PC-3 (cell line): ENCODE measurements at places on chromosomes 11 and 22. TPM values are rescaled to one million over a fixed set of nuclear protein-coding genes. Genes with fewer than 3 reads are reported as not detected.

GRCh38 chr11:57643802-57644201, 5.9 kb downstream of the YPEL4 start:
- no peak for DNase-seq
- H3K27ac ChIP-seq, result no peak overlapping the region
- no peaks in the 10 kb centered on the region for H3K36me3 ChIP-seq
- H3K27me3 ChIP-seq, result peaks cover 24% of the 10 kb centered on the region

- no peak overlapping the region for H3K27ac ChIP-seq
- H3K4me1 ChIP-seq, result no peaks in the 10 kb centered on the region
- no peaks in the 10 kb centered on the region for H3K36me3 ChIP-seq
- H3K4me3 ChIP-seq, result no peak overlapping the region
- no peak for DNase-seq
- peaks cover 14% of the 10 kb centered on the region for H3K27me3 ChIP-seq
Measured at GRCh38 chr11:122604621-122605020, 50.9 kb upstream of the UBASH3B start.

DNA sequence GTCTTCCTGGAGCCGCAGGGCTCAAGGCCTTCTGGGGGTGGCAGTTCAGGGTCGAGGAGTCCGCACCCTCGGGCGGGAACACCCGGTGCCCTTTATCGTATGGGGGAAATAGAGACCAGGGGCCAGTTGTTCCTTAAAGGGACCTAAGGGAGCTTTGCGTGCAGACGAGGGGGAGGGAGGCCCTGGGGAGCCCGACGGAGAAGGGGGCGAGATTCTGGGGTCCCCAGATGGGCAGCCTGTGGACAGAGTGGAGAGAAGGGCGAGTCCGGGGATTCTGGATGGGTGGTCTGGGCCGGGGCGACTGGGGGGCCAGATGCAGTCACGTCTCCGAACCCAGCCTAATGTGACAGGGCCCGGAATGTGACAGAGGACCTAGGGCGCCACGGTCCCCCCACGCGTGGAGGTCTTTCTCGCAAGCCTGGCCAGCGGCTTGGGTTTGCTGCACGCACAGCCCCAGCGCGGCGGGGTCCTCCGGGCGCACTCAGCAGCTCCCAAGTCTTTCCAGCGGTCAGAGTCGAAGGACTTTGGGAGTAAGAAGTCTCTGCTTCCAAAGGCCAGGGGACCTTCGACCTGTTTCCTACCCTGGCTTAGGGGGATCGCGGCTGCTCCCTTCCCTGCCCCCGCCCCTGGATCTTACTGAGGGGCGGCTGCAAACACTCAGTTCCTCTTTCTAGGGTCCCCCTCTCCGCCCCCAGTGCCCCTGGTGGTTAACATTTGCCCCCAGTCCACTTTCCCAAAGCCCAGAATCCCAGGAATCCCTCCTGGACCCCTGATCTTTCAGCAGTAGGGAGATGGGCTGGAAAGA, 547 bp downstream of the TUBA8 start:
- no peak overlapping the region for H3K27ac ChIP-seq
- H3K27me3 ChIP-seq, result no peaks in the 10 kb centered on the region
- no peaks in the 10 kb centered on the region for H3K36me3 ChIP-seq

DNA sequence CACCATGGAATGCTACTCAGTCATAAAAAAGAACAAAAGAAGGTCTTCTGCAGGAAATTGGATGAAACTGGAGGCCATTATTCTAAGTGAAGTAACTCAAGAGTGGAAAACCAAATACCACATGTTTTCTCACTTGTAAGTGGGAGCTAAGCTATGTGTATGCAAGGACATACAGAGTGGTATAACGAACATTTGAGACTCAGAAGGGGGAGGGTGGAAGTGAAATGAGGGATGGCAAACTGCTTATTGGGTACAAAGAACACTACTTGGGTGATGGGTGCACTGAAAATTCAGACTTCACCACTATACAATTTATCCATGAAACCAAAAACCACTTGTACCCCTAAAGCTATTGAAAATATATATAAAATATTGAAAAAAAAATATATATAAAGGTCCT, 13.4 kb upstream of the CAT start:
- H3K4me3 ChIP-seq, result no peak overlapping the region
- H3K27ac ChIP-seq, result no peak overlapping the region
- no peak for DNase-seq
- no peaks in the 10 kb centered on the region for H3K36me3 ChIP-seq
- H3K27me3 ChIP-seq, result no peaks in the 10 kb centered on the region
- H3K4me1 ChIP-seq, result peaks cover 27% of the 10 kb centered on the region

DNA sequence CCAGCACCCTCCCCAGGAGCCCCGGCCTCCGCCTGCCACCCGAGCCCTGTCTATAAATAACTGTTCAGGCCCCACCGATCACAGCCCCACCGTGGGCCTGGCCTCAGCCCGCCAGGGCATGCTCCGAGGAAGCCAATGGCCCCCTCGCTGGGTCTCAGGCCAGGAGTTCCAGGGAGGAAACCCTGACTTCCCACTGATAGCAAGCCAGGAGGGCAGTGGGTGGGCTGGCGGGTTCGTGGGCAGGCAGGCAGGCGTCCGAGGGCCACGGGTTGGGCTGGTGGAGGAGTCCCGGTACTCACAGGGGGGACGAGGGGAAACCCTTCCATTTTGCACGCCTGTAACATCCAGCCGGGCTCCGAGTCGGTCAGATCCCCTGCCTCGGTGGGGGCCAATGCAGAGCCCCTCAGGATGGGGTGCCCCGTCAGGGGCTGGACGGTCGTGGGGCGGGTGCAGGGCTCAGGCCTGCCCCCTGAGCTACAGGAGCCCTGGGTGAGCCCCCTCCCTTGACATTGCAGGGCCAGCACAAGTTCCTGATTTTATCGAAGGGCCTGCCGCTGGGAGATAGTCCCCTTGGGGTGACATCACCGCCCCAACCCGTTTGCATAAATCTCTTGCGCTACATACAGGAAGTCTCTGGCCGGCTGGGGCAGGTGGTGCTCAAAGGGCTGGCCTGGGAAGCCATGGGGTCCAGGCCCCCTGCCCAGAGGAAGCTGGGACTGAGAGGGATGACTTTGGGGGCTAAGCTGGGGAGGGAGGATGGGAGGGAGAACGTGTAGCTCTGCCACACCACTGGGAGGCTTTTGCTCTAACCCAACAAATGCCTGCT, at the start of gene SPI1:
Gene SPI1, minus strand, starts transcription at position 538 of the 826 bp plus-strand sequence. Its CDS starts 194 bp downstream, at position 344.
- no peak within 1 kb of the TSS for H3K27ac ChIP-seq
- H3K4me3 ChIP-seq, result no peak within 1 kb of the TSS
- DNase-seq, result no peak
- H3K36me3 ChIP-seq, result no peaks in the 10 kb centered on the region

- H3K4me1 ChIP-seq, result peaks cover 9% of the 10 kb centered on the region
- H3K27ac ChIP-seq, result no peak overlapping the region
- H3K4me3 ChIP-seq, result no peak overlapping the region
Measured at GRCh38 chr11:352456-353031, 16.8 kb upstream of the B4GALNT4 start.

DNA sequence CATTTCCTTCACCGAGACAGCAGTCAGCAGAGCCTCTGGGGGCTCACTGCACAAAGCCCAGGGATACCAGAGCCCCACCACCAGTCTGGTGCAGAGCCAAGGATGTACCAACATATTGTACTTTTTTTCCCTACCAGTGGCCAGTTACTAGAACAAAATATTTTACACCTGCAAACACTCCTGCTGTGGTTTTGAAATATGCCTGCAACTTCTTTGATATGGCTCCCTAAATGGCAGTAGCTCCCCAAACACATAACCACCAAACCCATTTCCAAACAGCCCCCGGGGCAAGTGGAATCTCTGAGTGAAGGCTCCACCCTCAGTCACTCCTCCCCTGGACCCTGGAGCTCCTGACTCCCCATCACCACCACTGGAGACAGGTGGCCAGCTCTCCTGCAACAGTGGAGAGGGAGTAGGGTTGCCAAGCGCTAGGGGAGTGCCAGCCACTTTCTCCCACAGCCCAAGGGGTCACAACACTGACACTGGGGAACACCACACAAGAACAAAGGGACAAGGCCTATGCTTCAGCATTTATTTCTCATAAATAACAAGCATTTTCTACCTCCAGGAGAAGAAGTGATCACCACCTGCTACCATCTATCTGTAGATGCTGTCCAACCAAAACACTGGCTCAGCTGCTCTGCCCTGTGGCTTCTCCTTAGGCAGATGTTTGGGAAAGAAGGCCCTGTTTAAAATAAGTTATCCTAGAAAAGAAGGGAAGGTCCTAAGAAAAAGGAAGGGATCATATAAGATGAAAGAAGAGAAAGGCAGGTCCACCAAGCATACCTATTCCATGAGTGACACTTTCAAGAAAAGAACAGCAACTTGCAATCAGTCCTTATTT, 15.1 kb downstream of the DGCR2 start:
- H3K27me3 ChIP-seq, result no peaks in the 10 kb centered on the region
- no peak for DNase-seq
- no peaks in the 10 kb centered on the region for H3K36me3 ChIP-seq
- no peak overlapping the region for H3K4me3 ChIP-seq

DNA sequence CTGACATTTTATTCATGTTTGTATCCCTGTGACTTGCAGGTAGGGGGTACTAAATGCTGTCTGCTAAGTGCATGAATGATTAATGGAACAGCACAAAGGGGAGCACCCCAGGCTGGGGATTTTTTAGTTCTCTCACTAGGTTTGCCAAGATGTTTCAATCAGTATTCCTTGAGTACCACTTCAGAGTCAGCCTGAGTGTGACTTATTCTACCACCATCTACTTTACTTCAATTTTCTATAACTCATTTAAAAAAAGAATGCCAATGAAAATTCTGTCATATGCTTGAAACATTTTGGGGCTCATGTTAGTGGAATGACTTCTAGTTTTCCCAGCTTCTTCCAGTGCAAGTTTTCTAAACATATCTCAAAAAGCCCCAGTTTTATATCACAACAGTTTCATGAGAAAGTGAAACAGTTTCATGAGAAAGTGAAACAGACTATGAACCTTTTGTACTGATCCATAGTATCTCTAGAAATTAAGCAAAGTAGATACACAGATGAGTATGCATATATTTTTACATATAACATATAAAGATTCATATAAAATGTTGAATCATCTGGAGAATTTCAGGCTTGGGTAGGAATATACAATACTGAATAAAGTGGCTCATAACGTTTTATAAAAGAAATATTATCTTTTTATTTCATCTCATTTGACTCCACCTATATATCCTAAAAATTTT, 252.4 kb downstream of the GRM5 start:
- H3K27me3 ChIP-seq, result no peaks in the 10 kb centered on the region
- DNase-seq, result no peak
- no peaks in the 10 kb centered on the region for H3K36me3 ChIP-seq
- no peak overlapping the region for H3K4me3 ChIP-seq

GRCh38 chr11:61764606-61765260, 12.3 kb downstream of the MYRF start:
- no peak overlapping the region for H3K27ac ChIP-seq
- H3K4me3 ChIP-seq, result no peak overlapping the region
- no peaks in the 10 kb centered on the region for H3K36me3 ChIP-seq
- H3K4me1 ChIP-seq, result no peaks in the 10 kb centered on the region

- H3K36me3 ChIP-seq, result peaks cover 2% of the 10 kb centered on the region; the same call in 1 of the 2 replicates
- no peak overlapping the region for H3K4me3 ChIP-seq
- no peaks in the 10 kb centered on the region for H3K4me1 ChIP-seq
- H3K27ac ChIP-seq, result no peak overlapping the region
- H3K27me3 ChIP-seq, result no peaks in the 10 kb centered on the region
Measured at GRCh38 chr22:26463101-26463661, 20.4 kb downstream of the HPS4 start.

DNA sequence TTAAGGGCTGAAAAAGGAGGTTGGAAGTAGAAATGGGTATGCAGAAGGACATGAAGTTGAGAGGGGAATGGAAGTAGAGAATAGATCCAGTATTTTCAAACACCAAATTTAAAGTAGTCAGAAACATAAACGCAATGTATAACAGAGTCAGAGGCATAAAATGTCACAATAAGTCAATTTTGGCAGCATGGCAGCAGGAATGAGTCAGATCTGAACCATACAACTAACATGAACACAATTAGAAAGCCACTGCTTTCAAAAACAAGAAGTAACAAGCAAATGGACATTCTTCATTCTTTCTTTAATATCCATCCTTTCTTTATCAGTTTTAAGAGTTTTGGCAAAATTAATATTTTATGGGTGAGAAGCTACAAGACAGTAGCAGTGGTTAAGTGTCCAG, 2.5 kb downstream of the CHORDC1 start:
- peak; percentile 76 for DNase-seq
- H3K4me3 ChIP-seq, result peak overlapping the region; percentile 95
- peaks cover 23% of the 10 kb centered on the region for H3K36me3 ChIP-seq

DNA sequence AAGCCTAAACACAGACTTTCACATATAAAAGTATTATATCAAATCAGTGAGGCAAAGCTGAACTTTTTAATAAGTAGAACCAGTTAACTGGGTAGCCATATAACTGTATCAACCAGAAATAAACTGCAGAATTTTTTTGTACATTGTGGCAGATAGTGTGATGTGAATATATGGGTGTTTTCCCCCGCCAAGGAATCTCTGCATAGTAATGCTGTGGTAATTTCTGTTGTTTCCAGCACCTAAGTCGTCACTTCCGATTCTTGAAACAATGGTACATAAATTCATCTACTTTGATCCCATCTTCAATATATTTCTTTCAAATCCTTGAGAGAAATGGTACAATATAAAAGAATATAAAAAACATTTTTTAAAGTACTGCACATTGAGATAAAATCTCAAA, 39.6 kb downstream of the NARS2 start:
- H3K4me1 ChIP-seq, result no peaks in the 10 kb centered on the region
- no peak overlapping the region for H3K27ac ChIP-seq
- no peaks in the 10 kb centered on the region for H3K27me3 ChIP-seq
- DNase-seq, result no peak
- no peak overlapping the region for H3K4me3 ChIP-seq

GRCh38 chr11:120284272-120284671, 40.8 kb upstream of the TLCD5 start:
- no peak overlapping the region for H3K27ac ChIP-seq
- no peak overlapping the region for H3K4me3 ChIP-seq
- H3K27me3 ChIP-seq, result 0 out of 2 replicates have a peak, but pooled peaks cover 2% of the 10 kb centered on the region
- no peaks in the 10 kb centered on the region; the same call in 1 of the 2 replicates for H3K4me1 ChIP-seq

DNA sequence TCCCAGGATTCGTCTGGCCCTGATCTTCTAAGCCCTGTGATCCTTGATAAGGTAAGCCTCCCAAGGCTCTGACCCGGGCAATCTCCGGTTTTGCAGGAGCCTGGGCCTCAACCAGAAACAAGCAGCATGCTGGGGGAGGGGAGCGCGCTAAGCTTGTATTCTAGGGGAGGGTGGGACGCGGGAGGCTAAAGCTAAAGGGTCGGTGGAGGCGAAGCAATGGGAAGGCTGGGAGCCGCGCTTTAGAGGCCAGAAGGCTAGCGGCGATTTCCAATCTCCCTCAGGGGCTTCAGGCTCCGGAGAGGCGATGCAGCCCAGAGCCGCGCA, 753 bp downstream of the PTPN5 start:
- peaks cover 44% of the 10 kb centered on the region for H3K27me3 ChIP-seq
- no peak overlapping the region for H3K4me3 ChIP-seq
- DNase-seq, result no peak
- no peak overlapping the region for H3K27ac ChIP-seq

- no peak overlapping the region for H3K27ac ChIP-seq
- peak; percentile 84 for DNase-seq
- H3K4me1 ChIP-seq, result peaks cover 18% of the 10 kb centered on the region
- H3K27me3 ChIP-seq, result no peaks in the 10 kb centered on the region
Measured at GRCh38 chr22:32558681-32559355, 84.2 kb downstream of the FBXO7 start.

The TEX54 gene
- total RNA-seq, result not detected in 2 replicates

The YPEL1 gene
- total RNA-seq, result 0.23 and 3.2 TPM in 2 replicates

The BTG4 gene
- total RNA-seq, result not detected in 2 replicates

The APOA5 gene
- total RNA-seq, result not detected in 2 replicates

The RPS6KA4 gene
- 148 and 189 TPM in 2 replicates for total RNA-seq

The FAM168A gene
- 24.5 and 27.8 TPM in 2 replicates for total RNA-seq

The GDPD4 gene
- not detected in 2 replicates for total RNA-seq

The DKK3 gene
- 0.07 and 0.35 TPM in 2 replicates for total RNA-seq

The MPPED1 gene
- not detected in 2 replicates for total RNA-seq

The MMP8 gene
- not detected in 2 replicates for total RNA-seq

The FZD4 gene
- total RNA-seq, result 17.3 and 17.7 TPM in 2 replicates
